ENCODE measurements at places on chromosomes 6 and 20. TPM values are rescaled to one million over a fixed set of nuclear protein-coding genes. Genes with fewer than 3 reads are reported as not detected.

TPX2 gene
- total RNA-seq, result 32.4 TPM

POPDC3 gene
- total RNA-seq, result not detected

COMMD7 gene
- total RNA-seq, result 27.9 TPM

OGFR gene
- 48.7 TPM for total RNA-seq

ITPR3 gene
- total RNA-seq, result 27.6 TPM

MYCT1 gene
- total RNA-seq, result 10.0 TPM

BFSP1 gene
- 1.5 TPM for total RNA-seq

TMC2 gene
- total RNA-seq, result not detected

WFDC5 gene
- total RNA-seq, result not detected

- DNase-seq, result no peak
- no peaks in the 10 kb centered on the region for H3K4me1 ChIP-seq
Observed at GRCh38 chr20:20396794-20397193, 28.9 kb downstream of the INSM1 start.

DNA sequence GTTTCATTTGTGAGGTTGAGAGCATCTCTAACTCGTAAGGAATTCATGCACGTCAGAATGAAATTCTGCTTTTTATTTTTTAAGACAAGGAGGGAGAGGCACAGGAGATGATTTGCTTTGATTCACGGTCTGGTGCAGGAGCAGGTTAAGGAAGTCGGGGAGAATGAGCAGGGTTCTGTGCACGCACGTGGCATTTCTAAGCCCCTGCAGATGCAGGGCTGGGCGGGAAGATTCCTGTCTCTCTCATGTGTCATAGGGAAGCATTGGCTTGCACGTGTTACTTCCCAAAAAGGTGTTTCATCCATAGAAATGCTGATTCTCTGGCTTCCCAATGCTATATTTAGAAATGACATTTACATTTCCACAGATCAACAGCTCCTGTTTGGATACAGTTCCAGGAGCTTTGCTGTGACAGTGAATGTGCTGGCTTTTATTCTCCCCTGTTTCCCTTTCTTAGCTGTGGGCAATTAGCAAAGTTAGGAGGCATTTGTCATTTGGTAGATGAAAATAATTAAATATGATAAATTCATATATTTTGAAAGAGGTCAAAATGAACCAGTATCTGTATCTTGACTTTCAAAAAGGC, 119.7 kb upstream of the ZFP64 start:
- DNase-seq, result no peak
- no peak overlapping the region for H3K4me3 ChIP-seq

DNA sequence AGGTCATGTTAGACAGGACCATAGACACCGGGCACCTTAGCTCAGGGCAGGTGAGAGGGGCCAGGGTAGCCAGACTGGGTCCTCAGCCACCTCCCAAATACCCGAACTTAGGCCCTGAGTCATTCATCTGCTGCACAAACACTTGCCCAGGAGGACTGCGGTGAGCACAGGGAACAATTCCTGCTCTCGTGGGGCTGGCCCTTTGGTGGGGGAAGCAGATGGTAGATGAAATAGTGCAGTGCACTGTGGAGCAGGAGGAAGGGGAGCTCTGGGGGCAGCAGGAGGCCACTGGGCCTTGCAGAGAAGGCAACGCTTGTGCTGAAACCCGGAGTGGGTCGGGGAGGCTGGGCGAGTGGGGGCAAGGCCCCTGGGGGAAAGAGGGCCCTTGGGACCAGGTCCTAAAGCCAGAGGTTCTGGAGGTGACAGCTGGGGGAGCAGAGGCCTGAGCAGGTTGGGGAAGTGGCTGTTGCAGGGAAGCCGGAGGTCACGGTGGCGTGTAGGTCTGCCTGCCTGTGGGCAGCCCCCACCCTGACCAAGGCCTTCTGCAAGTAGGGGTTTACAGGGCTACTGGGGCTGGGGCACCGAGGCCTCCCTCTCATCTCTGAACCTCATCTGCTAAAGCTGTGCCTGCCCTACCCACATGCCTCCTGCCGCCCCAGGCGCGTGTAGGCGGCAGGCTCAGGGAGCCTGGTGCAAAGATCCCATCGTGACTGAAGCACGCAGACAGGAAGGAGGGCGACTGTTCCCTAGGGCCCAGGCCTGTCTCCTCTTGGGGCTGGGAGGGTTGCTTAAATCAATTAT, 4.7 kb upstream of the NPBWR2 start:
- no peak for DNase-seq
- H3K4me1 ChIP-seq, result no peaks in the 10 kb centered on the region
- H3K4me3 ChIP-seq, result no peak overlapping the region
- H3K36me3 ChIP-seq, result no peaks in the 10 kb centered on the region
- no peaks in the 10 kb centered on the region for H3K27me3 ChIP-seq
- no peak overlapping the region for H3K27ac ChIP-seq

DNA sequence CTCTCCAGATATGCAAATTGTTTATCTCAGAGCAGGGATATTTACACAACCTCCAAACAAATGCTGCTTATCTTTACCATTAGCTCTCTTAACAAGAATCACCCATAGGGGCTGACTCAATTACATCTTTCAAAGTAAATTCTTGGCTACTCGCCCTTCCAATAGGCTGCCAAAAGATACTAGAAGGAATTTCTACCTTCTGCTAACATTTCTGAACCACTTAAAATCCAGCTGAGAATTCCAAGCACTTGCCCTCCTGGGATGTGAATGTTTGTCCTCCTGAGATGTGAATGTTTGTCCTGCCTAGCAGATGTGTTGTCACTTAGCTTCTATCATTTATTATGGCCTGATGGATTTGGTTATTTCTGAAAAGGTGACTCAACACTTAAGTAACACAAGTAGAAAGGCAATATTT, 388.0 kb downstream of the GJA1 start:
- no peak overlapping the region for H3K4me3 ChIP-seq
- no peak for DNase-seq
- no peaks in the 10 kb centered on the region for H3K4me1 ChIP-seq
- H3K27ac ChIP-seq, result no peak overlapping the region

DNA sequence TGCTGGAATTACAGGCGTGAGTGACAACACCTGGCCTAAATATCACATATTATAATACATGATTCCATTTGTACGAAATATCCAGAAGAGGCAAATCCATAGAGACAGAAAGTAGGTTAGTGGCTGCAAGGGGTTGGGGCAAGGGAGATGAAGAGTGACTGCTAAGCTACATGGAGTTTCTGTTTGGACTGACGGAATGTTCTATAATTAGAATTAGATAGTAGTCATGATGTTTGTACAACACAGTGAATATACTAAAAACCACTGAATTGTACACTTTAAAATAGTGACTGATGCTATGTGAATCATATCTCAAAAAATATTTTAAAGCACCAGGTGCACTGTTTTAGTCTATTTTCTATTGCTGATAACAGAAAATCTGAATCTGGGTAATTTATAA, 3.7 kb upstream of the HEBP2 start:
- no peak overlapping the region for H3K4me3 ChIP-seq
- no peaks in the 10 kb centered on the region for H3K36me3 ChIP-seq
- H3K4me1 ChIP-seq, result no peaks in the 10 kb centered on the region
- no peak overlapping the region for H3K27ac ChIP-seq

DNA sequence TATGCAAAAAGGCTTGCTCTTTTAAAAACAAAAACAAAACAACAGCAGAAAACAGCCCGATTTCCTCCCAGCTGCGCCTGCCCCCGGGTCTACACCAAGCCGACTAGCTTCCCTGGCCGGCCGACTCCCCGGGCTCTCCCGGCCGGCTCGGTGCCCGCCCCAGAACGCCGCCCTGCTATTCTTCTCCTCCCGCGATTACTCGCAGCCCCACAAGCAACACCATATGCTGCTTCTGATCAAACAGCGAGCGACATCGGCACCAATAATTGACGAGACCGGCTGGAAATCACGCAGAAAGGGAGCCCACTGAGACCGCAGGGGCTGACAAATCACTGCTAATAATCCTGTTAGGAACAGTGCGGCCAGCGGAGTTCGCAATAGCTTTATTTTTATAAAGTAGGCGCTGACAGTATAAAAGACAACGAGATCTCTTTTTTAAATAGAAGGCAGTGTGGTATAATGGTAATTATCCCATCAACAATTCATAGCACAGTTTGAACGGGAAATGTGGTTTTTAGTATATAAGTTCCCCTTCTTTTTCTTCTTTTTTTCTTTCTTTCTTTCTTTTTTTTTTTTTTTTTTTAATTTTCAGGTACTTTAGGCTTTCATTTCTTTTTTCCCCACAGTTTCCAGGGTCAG, 3.3 kb downstream of the SIM1 start:
- H3K36me3 ChIP-seq, result no peaks in the 10 kb centered on the region
- H3K27ac ChIP-seq, result no peak overlapping the region
- no peak for DNase-seq
- no peak overlapping the region for H3K4me3 ChIP-seq
- H3K27me3 ChIP-seq, result peaks cover 98% of the 10 kb centered on the region

- H3K36me3 ChIP-seq, result no peaks in the 10 kb centered on the region
- DNase-seq, result no peak
- H3K4me3 ChIP-seq, result no peak overlapping the region
- no peaks in the 10 kb centered on the region for H3K27me3 ChIP-seq
- no peak overlapping the region for H3K27ac ChIP-seq
- no peaks in the 10 kb centered on the region for H3K4me1 ChIP-seq
Observed at GRCh38 chr6:32291543-32291942, 67.7 kb upstream of the NOTCH4 start.

GRCh38 chr6:20698675-20699074, 164.4 kb downstream of the CDKAL1 start:
- H3K27me3 ChIP-seq, result no peaks in the 10 kb centered on the region
- DNase-seq, result no peak
- no peak overlapping the region for H3K27ac ChIP-seq
- no peak overlapping the region for H3K4me3 ChIP-seq

- peaks cover 53% of the 10 kb centered on the region for H3K4me1 ChIP-seq
- no peaks in the 10 kb centered on the region for H3K27me3 ChIP-seq
- H3K27ac ChIP-seq, result peak overlapping the region; percentile 72
- no peak overlapping the region for H3K4me3 ChIP-seq
- H3K36me3 ChIP-seq, result no peaks in the 10 kb centered on the region
- DNase-seq, result peak; percentile 90
Observed at GRCh38 chr6:16334671-16335070, 96.3 kb downstream of the GMPR start.

DNA sequence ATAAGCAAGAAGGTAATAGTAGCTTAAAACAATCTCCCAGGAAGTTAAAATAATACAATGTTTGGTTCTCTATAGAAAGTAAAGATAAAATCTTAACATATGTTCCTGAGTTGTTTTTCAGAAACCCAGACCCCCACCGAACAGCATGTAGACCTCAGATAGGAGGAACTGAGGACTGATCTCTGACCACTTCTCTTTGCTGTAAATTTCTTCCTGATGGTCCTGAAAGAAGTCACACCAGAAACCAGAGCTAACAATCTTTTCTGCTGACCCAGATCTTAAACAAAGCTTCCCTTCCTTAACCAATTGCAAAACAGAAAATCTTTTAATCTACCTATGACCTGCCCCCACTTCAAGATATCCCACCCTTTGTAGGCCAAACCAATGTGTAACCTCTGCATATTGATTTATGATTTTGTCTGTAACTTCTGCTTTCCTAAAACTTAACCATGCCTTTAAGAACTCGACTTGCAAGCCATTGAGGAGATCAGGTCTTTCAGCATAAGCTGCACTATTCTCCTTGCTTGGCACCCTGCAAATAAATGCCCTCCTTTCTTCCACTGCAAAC, 21.9 kb upstream of the BEND6 start:
- no peaks in the 10 kb centered on the region for H3K36me3 ChIP-seq
- no peak overlapping the region for H3K4me3 ChIP-seq
- H3K27ac ChIP-seq, result no peak overlapping the region
- no peak for DNase-seq

DNA sequence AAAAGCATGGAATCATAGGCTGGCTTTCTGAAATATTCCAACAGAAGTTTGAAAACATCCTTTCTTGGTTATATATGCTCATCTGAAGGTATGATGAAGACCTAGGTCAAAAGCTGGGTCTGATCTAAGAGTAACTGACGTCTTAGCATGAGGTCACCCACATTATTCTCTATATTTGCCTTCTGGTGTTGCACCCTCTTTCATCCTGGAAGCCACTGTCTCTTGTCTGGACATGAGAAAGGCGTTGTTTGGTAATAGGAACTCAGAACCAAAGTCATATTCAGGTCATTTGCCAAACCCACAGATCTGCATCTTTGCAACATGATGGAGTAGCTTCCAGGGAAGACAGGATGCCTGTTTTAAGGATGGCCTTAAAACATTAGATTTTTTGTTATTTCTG, 17.6 kb downstream of the GABRR1 start:
- H3K27me3 ChIP-seq, result no peaks in the 10 kb centered on the region
- H3K36me3 ChIP-seq, result no peaks in the 10 kb centered on the region
- no peak for DNase-seq
- no peak overlapping the region for H3K4me3 ChIP-seq
- H3K27ac ChIP-seq, result no peak overlapping the region

DNA sequence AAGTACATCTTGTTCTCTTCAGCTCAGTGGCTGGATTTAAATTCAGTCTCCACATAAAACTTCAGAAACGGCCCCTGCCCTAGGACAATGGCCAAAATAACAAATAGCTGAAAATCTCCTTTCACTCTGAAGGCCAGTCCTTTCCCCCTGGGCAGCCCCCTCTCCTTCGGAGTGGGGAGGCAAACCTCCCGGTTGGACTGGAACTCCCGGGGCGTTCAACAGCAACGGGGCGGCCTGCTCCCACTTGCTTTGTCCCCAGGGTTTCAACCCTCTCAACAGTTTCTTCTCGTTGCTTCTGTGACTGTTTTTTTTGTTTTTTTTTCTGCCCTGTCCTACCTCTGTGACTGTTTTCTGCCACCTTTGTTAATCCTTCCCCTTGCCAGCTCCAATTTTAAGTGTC, 102.6 kb upstream of the DUSP22 start:
- H3K36me3 ChIP-seq, result no peaks in the 10 kb centered on the region
- H3K27ac ChIP-seq, result no peak overlapping the region
- no peak overlapping the region for H3K4me3 ChIP-seq
- no peak for DNase-seq
- no peaks in the 10 kb centered on the region for H3K4me1 ChIP-seq
- no peaks in the 10 kb centered on the region for H3K27me3 ChIP-seq

DNA sequence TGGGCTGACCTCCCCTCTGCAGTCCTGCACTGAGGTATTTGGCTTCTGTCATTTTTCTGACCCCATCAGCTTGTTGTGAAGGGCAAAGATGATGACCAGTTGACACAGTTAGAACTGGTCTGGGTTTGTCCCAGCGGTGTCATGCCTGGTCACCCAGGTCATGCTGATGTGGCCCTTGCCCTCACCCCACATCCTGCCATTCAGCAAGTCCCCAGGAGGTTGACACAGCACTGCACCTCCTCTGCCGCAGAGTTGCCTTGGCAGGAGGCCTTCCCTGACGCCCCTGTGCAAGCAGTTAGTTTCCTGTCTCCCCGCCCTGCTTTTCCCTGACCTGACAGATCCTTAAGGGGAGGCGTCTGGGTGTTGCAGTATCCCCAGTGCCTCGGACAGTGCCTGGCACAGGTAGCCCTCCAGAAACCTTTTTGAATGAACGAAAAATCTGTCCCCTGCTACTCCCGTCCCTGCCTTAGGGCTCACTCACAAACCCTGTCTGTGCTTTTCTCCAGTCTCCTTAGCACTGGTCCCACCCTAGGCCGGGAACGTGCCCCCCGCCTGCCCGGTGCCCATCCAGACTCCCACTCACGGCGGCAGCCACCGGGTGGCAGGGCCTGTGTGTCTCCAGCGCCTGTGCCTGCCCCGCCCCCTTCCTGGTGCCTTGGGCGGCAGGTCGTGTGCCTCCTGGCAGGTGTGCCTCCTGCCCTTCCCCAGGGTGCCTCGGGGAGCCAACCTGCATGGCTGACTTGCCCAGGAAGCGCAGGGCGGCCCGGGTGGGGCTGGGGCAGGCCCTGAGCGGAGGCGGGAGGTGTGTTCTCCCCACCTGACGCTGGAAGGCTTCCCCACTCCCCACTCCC, 146.3 kb upstream of the RNF24 start:
- no peak overlapping the region for H3K27ac ChIP-seq
- DNase-seq, result no peak
- H3K4me1 ChIP-seq, result no peaks in the 10 kb centered on the region
- H3K36me3 ChIP-seq, result no peaks in the 10 kb centered on the region

GRCh38 chr6:108170332-108171290, 4.8 kb downstream of the NR2E1 start:
- H3K4me1 ChIP-seq, result no peaks in the 10 kb centered on the region
- peaks cover 65% of the 10 kb centered on the region for H3K27me3 ChIP-seq
- no peak for DNase-seq
- no peak overlapping the region for H3K4me3 ChIP-seq
